NCI-H524 treated with DMSO at 0.1 percent for 48 hours (cell line): ENCODE measurements at places on chromosomes 11 and 22.

GRCh38 chr11:123308077-123308476 is 113.0 kb upstream of the CLMP start:
- peak; percentile 81 for DNase-seq

- no peak for DNase-seq
Measured at GRCh38 chr11:32366666-32367065, 68.7 kb downstream of the WT1 start.

- DNase-seq = no peak
Measured at GRCh38 chr11:108235633-108236032, 12.8 kb downstream of the ATM start.

GRCh38 chr11:34161361-34161760 is 55.9 kb downstream of the NAT10 start:
- no peak for DNase-seq

DNA sequence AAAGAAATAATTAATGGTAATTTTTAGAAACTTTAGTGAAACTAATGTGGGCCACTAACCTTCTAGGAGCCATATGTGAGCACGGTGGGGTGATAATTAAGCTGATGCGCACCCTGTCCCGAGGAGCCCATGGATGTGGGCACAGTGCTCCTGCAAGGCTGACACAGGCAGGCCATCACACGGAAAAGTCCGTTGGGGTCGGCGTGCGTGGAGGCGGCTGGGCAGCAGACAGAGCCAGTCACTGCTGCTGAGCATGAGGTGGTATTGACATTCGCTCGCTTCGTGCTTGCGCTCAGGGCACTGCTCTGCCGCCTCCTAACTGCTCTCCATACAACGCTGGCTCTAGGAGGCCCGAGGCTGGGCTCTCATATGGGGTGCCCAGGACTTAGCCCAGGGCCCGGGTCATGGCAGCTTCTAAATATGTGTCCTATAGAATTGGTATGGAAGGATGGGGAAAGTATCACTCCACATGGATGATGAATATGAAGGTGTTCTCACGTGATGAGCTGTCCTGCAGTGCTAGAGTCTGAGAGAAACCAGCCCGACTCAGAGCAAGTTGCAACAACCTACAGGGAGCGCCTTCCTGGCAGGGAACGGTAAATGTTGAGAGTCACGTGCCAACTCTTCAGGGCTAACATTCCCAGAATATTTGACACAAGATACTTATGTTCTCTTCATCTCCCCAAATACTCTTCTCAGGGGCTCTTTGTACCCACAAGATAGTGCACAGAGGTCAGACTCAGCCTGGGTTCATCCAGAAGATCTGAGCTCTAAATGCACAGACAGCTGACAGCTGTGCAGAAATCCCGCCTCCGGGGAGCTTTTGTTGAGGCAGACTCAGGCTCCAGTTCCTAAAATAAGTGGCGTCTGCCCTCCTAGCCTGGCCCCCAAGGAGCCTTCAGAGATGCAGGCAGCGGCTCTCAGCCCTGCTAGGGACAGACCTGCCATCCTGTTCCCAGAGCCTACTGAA is 50.6 kb upstream of the ARFGAP3 start:
- DNase-seq = no peak

GRCh38 chr11:121953122-121953521 is 162.9 kb downstream of the BLID start:
- DNase-seq = no peak

GRCh38 chr11:126328444-126328843 is 24.6 kb downstream of the DCPS start:
- no peak for DNase-seq

GRCh38 chr11:65215441-65216076 is 33.8 kb downstream of the CAPN1 start:
- DNase-seq = no peak

- DNase-seq = no peak
Measured at GRCh38 chr22:17493419-17493981, 69.8 kb upstream of the SLC25A18 start.

DNA sequence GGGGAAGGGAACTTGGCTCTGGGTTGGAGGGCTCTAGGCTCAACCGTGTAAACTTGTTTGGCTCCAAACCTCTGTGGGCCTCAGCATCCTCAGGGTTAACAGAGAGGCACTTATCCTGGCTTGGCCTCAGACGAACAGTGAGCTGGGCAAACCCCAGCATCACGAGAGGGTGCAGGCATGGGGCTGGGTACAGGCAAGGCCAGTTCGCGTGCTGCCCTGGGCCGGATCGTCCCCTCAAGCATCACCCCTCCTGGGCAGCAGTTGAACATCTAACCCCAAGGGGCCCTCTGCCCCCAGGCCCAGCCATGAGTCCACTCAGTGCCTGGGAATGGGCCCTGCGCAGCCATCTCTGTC is 1.9 kb downstream of the EHBP1L1 start:
- DNase-seq = no peak

- DNase-seq = no peak
Measured at GRCh38 chr11:13216711-13217075, 60.9 kb upstream of the BMAL1 start.

DNA sequence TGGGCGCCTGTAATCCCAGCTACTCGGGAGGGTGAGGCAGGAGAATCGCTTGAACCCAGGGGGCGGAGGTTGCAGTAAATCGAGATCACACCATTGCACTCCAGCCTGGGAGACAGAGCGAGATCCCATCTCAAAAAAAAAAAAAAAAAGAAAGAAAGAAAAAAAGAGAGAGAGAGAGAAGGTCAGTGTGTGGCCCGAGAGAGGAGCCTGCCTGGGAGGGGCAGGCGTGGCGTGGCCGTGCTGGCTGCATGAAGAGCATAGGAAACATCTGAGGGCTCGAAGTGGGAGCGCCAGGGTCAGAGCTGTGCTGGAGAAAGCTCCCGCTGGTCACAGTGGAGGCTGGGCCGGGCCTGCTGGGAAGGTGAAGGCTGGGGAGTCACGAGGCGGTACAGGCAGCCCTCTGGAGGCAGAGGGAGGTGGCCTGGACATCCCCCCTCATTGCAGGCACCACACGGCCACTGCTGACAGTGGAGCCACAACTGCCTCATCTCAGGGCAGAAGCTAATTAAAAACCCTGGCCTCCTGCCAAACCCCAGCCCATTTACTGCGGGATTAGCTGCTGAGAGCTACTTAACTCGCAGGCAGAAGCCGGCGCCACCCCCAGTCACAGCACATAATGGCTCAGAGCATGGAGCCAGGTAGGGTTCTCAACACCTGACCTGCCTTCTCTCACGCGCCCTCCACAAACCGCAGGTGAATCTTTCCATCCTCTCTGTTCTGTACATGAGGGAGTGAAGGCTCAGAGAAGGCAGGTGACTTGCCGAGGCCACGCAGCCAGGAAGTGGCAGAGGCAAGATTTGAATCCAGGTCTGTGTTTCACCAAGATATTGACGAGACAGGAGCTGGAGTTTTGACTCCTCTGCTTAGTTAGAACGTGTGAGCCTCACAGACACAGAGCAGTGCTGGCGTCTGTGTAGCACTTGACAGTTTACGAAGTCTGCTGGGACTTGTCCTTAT is 32.6 kb downstream of the NFAM1 start:
- DNase-seq = peak; percentile 96

DNA sequence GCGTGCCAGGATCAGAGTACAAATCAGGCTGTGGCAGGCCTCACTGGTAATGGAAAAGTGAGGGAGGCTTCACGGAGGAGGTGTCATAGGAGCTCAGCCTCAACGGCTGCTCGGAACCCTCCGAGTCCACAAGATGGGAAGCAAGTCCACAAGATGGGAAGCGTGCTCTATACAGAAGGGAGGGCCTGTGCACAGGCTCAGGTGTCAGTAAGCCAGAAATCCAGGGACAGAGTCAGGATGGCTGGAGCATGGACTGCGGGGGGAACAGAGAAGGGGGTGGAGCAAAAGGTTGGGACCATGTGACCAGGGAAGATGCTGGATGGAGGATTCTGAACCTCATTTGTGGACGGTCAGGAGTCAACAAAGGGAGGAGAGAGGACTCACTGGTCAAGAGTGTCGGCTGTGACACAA is 3.4 kb upstream of the DPP3 start:
- DNase-seq = no peak

- DNase-seq = no peak
Measured at GRCh38 chr11:36019005-36019596, 75.2 kb downstream of the LDLRAD3 start.

DNA sequence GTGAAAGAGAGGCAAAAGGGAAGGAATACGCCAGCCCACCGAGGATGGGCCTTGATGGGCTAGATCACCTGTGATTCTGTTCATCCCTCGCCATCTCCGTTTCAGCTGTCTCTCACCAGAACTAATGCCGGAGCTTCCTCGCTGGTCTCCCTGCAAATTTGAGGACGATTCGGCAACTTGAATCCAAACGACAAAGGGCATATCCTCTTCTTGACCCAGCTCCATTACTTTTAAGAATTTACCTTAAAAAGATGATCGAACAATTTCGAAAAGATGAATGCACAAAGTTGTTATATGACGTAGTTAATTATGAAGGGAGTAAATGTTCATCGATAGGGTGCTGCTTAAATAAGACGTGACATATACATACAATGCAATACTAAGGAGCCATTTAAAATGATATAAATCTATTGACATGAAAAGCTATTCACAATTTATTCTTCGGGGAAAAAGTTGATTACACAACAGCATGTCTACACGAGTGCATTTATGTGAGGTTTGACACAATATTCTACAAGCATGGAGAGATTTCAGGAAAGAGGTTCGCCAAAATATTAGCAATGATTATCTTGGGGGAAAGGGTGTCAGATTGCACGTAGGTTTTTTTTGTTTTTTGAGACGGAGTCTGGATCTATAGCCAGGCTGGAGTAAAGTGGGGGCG is 937 bp upstream of the FAM168A start:
- DNase-seq = no peak

- DNase-seq = peak; percentile 76
Measured at GRCh38 chr11:44957776-44958564, 7.3 kb upstream of the TP53I11 start.

GRCh38 chr11:129427376-129427775 is 51.7 kb downstream of the BARX2 start:
- DNase-seq = no peak

GRCh38 chr11:897253-898142 is 13.1 kb downstream of the CHID1 start:
- peak; percentile 6 for DNase-seq

DNA sequence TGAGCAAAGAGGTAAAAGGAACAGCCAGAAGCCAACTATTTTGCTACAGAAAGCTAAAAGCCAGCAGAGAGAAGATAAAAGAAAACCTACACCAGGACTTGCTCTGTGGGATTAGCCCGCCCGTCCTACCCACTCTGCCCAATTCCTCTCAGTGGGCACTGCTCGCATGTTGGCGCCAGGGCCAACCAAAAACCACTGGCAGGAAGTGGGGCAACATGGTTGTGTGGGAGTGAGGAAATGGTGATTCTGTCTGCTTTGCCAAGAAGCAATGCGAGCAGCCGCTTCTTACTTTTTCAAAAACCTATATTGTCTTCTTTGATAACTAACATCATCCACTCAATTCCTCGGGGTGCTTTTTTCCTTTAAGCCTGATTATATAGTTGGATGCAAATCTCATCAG is 14.2 kb upstream of the APOA1 start:
- DNase-seq = no peak

GRCh38 chr11:133343951-133344350 is 188.3 kb downstream of the OPCML start:
- DNase-seq = no peak

GRCh38 chr11:95884376-95884775 is 39.5 kb downstream of the MTMR2 start:
- no peak for DNase-seq

DNA sequence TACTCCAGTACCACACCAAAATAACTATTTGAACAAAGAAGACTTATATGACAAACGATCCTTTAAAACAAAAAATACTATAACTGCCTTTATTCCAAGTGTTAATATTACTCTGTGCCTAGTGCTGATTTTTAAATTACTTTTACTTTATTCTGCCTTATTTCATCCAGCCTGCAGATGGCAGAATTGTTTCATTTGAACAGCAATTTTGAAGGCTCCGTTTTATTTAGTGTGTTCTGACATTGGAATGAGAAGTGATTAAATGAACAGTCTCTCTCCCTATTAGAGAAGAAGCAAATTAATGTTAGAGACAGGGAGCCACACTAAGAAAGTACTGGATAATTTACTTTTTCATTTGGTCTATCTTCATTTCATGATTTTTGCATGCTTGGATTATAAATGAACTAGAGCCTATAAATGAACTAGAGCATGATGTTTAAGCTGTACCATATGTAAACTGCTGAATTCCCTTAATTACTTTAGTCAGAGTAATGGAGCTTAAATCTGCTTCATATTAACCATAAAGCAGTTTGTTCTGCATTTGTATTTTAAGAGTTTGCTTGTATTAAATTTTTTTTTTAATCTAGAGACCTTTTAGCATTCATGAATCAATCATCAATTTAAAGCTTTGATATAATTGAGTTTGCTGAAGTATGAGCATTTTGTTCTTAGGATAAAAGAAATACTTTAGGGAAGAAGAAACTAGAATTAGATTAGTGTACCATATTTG is 9.8 kb downstream of the PDHX start:
- DNase-seq = no peak

- DNase-seq = no peak
Measured at GRCh38 chr22:26430600-26430999, 1.5 kb downstream of the ASPHD2 start.

GRCh38 chr11:77473801-77474683 is at the start of gene PAK1:
Gene PAK1, minus strand, starts transcription at chr11:77474094. Its CDS starts 81,574 bp downstream, at chr11:77392520.
- DNase-seq = peak; percentile 24

GRCh38 chr11:44593251-44593650 is 27.8 kb downstream of the CD82 start:
- no peak for DNase-seq

DNA sequence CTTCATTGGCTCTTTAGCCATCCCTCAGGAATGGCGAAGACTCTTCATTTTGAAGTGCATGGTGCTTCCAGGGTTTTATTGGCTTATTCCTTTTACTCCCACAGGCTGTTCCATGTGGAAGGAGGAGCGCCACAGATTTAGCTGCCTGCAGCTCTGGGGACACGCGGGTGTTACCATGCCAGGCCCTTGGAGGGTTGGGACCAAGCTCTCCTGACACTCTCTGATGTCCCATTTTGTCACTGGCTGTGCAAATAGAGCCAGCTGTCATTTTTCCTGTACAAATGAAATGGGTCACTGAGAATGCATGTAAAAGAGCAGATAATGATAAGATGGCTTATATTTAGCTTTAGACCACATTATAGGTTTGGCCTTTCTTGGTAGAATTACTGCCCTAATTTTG is 9.2 kb downstream of the THYN1 start:
- no peak for DNase-seq

GRCh38 chr22:36228944-36229343 is 10.4 kb downstream of the APOL2 start:
- DNase-seq = no peak

- DNase-seq = no peak
Measured at GRCh38 chr11:74220376-74220775, 49.3 kb downstream of the PPME1 start.

GRCh38 chr11:42012271-42012670 is 552.8 kb upstream of the LRRC4C start:
- no peak for DNase-seq

- DNase-seq = no peak
Measured at GRCh38 chr11:87356428-87356827, 318.7 kb downstream of the TMEM135 start.

- no peak for DNase-seq
Measured at GRCh38 chr11:78840623-78841022, 266.0 kb upstream of the NARS2 start.
